ENCODE measurements at places on chromosomes 4 and X.

GRCh38 chrX:14851526-14851925 is 21.3 kb downstream of the FANCB start:
- no peak for DNase-seq

- DNase-seq = no peak
Observed at GRCh38 chr4:33446953-33447352, 2726.8 kb downstream of the PCDH7 start.

GRCh38 chr4:1646690-1647089 is 37.4 kb downstream of the FAM53A start:
- DNase-seq = no peak

- peak; percentile 87 for DNase-seq
Observed at GRCh38 chr4:141636082-141636770, at the start of gene IL15. TSS of gene IL15 (plus strand) at chr4:141636583. CDS start at chr4:141719465, 82,882 bp downstream.

- DNase-seq = peak; percentile 34
Observed at GRCh38 chrX:81489987-81490386, 288.1 kb downstream of the SH3BGRL start.

DNA sequence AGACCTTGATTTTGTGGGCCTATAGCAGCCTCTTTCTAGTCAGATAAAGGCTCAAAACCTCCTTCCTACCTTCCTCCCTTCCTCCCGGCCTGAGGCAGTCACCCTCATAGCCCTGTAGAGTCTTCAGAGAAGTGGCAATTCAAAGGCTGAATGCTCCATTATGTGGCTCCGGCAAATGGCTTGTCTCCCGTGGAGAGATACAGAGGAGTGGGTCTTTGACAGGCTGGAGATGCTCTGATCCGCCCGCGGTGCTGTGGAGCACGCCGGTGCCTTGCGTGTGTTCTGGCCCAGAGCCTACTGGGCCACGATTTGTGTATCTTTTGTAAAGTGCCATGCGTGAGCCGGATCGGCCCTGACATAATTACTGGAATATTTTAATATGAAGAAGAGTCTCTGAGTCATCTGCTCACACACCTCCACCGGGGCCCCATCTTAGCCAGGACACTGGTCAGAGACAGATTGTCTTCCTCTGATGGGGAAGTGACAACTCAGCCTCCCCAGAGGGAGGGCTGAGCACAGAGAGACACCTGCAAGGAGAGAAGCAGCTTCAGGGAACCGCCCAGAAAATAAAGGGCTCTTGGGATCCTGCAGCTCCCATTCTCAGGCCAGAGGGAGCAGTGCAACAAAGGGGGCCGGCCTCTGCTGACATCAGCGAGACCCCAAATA is 88.7 kb downstream of the DCTD start:
- no peak for DNase-seq

GRCh38 chr4:95798003-95798402 is 41.9 kb upstream of the PDHA2 start:
- no peak for DNase-seq

DNA sequence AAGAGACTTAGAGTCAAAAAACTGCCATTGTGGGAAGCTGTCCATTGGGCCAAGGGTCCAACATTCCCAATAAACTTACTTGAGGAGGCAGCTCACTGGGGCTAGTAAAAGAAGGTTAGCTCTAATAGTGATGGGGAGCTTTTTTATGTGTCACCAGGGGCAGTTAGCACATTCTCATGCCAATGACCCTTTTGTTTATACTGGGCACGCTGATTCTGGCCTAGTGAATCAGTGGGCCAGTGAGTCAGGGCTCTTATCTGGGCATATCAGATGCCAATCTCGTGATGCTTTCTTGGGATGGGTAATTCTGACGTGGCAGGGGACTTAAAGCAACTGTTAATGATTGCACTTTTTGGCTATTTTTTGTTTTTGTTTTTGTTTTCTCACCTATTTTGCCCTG is 27.8 kb downstream of the TCEAL1 start:
- peak; percentile 48 for DNase-seq

GRCh38 chr4:163562496-163562895 is 68.0 kb downstream of the TMA16 start:
- DNase-seq = no peak

DNA sequence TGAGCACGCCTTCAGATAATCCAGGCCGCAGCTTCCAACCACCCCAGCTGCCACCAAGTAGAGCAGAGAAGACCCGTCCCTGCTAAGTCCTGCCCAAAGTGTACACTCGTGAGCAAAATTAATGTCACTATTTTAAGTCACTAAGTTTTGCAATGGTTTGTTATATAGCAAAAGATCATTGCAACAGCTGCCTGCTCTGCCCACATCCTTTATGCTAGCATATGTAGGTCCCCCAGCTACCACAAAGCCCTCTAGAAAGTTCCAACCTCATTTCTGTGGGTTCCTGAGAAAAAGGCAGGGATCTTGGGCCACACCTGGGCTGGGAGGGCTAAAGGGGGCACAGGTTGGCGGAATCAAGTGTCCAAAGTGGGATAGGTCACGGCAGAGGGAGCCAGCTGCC is 346.9 kb downstream of the BCOR start:
- DNase-seq = no peak

GRCh38 chr4:77905651-77906263 is 43.1 kb downstream of the MRPL1 start:
- no peak for DNase-seq

DNA sequence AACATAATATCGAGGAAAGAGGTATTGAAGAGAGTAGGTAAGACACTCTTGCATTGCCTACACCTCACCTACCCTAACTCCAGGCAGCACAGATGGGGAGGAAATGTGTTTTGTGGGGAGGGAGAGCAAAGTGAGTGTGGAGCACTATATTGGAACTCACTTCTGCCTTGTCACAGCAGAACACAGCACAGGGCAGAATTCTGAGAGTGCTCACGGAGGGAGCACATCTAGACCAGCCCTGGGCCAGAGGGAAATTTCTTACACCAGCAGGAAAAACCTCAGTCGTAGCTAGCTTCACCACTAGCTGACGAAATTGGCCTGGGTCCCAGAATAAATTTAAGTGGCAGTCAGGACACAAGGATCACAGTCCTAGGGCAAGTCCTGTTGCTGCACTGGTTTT is 517.3 kb downstream of the TMA16 start:
- no peak for DNase-seq

- DNase-seq = no peak
Observed at GRCh38 chr4:13633671-13634070, 6.1 kb upstream of the BOD1L1 start.

DNA sequence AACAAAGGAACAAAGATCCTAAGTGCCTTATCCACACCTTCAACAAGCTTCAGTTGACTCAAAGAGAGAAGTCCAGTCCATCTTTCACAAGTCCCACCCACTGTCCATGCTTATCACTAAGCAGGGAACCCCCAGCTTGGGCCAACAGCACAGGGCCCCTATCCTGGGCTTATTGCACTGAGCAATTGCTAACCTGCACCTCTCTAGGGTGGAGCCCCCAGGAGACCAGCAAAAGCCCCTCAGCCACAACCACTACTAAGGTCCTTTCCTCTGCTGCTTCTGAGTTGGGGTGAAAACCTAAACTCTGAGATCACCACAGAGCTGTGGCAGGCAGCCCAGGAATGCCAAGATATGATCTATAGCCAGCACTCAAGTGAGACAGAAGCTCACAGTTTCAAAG is 96.7 kb upstream of the PBDC1 start:
- no peak for DNase-seq

- peak; percentile 78 for DNase-seq
Observed at GRCh38 chr4:40763228-40763716, 13.5 kb downstream of the NSUN7 start.

GRCh38 chrX:110173192-110174175 is 144.4 kb downstream of the AMMECR1 start:
- no peak for DNase-seq

DNA sequence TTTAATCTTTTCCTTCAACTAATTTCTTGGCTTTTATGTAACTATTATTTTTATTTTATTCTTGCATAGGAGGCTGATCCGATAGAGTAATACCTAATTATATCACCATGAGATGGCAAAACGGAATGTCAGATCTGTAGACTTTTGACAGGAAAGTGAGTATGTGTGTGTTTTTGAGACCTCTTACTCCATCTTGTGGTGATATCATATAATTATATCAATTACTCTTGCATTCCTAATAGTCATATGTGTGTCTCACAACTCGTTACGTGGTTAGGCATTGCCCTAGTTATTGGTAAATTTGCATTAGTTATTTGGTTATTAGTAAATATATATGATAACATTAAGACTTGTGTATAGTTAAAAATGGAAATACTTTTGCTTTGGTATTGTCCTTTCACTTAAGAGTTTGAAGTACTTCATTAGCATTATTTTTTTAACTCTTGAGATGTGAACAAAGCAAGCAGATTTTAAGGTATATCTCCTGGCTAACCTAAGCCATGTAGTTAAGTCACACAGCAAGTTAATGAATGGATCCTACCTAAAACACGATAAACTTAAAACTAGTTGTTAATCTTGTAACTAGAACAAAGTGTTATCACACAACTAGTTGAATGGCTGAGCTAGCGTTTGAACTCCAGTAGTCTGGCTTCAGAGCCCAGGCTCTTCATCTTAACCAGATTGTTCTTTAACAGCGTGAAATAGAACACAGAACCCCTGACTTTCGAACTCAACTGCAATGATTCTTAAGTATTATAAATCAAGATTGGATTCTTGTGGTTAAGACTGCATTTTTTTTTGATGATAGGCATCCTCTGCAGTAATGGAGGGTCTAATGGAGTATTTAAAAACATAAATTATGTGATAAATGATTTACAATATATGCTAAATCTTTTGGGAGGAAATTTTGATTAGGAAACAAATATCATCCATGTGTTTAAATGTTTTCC is 67.1 kb downstream of the PGRMC2 start:
- peak; percentile 50 for DNase-seq

GRCh38 chr4:156401371-156401770 is 447.7 kb upstream of the CTSO start:
- DNase-seq = no peak

All from adipocyte (in vitro differentiated cells).